Ecto neural progenitor cell (in vitro differentiated cells): ENCODE measurements at places on chromosomes 1 and 21.

GRCh38 chr1:235954306-235955283, 87.9 kb upstream of the LYST start:
- no peak for DNase-seq

DNA sequence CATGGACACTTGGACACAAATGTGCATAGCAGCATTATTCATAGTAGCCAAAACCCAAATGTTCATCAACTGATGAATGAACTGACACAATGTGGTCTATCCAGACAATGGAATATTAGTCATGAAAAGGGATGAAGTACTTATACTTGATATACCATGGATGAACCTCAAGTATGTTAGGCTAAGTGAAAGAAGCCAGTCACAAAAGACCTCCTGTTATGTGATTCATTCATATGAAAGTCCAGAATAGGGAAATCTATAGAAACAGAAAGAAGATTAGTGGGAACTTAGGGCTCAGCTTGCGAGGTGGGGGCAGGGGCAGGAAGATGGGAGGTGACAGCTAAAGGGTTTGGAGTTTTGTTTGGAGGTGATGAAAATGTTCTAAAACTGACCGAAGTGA, 7.4 kb downstream of the KCNE1 start:
- no peak for DNase-seq

DNA sequence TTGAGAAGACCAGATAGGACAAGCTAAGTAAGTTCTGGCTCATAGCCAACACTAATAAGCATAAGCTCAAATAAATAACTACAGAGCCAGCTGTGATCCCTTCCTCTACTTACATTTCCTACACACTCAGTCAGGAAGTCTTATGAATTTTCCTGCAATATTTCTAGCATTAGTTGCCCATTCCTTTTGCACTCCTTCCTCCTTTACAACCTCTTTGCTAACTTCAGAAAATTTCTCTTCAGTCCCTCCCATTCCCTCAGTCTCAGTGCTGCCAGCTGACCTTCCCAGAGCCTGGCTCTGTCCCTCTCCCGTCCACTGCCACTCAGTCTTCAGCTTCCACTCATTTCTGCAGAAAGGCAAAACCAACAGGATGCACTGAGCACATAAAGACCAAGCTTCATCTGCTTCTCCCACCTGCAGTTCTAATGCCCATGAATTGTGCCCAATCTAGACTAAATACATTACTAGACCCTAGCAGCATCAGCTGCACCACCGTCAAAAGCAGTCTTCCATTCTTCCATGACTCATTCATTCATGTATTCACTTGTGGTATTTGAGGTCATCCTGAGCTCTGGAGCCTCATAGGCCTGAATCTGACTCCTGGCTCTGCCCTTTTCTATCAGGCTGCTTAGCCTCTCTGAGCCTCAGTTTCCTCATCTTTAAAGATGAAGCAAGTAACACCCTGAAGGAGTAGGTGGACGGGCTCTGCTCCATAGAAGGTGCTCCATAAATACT, 54.6 kb upstream of the SIPA1L2 start:
- DNase-seq, result no peak

GRCh38 chr1:10631811-10632593, 157.3 kb downstream of the PEX14 start:
- DNase-seq, result no peak

- DNase-seq, result no peak
These were observed 10.2 kb downstream of the YBX1 start for GRCh38 chr1:42692461-42692860.

- no peak for DNase-seq
These were observed 61.4 kb downstream of the GORAB start for GRCh38 chr1:170593173-170594011.

GRCh38 chr1:228964178-228965089, 229.2 kb downstream of the RHOU start:
- no peak for DNase-seq

GRCh38 chr1:118986555-118987467, 1.3 kb downstream of the TBX15 start:
- DNase-seq, result peak; percentile 65

DNA sequence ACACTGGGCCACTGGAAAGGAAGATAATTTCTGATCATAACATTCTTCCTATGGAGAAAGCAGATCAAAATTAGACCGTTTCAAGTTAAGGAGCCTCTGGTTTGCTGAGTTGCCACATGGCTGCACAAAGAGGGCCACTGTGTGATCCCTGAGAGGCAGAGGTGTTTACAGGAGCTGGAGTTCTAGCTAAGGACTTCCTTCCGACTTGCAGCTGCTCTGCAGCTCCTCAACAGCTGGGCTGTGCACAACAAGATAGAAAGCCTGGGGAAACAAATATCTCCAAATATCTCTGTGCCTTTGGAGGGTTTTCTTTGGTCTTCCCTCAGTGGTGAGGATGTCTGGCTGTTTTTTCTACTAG, 26.8 kb downstream of the GADD45A start:
- DNase-seq, result no peak

- DNase-seq, result no peak
These were observed 497.1 kb upstream of the PLXNA2 start for GRCh38 chr1:208741296-208741695.

DNA sequence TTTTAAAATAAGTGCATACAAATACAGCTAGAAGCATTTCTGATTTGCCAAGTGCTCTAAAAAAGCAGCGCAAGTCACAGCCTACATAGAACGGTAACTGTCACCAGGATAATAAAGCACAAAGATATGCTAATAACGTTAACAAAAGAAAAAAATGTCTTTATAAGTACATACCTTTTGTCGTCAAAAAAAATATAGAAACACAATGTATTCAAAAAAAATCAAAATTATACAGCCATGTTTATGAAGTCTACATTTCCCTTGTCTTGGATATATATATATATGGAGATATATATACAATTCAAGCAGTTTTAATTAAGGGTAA, 3.2 kb downstream of the IRF2BP2 start:
- no peak for DNase-seq

- no peak for DNase-seq
These were observed 30.1 kb downstream of the CAMK1G start for GRCh38 chr1:209613400-209614150.

- DNase-seq, result no peak
These were observed 28.6 kb upstream of the DUSP23 start for GRCh38 chr1:159752135-159752580.

DNA sequence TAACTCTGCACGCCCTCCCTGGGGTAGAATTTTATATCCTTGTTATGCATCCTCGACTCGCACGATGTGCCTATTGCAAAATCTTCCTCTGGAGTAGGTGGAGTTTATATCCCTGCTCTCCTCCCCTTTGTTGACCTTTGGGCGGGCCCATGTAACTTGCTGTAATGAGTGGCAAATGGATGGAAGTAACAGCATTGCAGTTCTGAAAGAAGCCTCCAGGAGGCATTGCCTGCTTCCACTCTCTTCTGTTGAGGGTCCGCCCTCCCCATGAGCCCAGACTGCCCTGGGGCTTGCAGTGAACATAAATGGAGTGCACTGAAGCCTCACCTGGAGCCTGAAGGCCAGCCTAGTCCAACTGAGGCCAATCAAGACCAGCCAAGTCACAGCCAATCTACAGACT, 62.2 kb upstream of the GRIK3 start:
- DNase-seq, result no peak

GRCh38 chr1:76998582-76999223, 131.4 kb downstream of the ST6GALNAC5 start:
- no peak for DNase-seq

DNA sequence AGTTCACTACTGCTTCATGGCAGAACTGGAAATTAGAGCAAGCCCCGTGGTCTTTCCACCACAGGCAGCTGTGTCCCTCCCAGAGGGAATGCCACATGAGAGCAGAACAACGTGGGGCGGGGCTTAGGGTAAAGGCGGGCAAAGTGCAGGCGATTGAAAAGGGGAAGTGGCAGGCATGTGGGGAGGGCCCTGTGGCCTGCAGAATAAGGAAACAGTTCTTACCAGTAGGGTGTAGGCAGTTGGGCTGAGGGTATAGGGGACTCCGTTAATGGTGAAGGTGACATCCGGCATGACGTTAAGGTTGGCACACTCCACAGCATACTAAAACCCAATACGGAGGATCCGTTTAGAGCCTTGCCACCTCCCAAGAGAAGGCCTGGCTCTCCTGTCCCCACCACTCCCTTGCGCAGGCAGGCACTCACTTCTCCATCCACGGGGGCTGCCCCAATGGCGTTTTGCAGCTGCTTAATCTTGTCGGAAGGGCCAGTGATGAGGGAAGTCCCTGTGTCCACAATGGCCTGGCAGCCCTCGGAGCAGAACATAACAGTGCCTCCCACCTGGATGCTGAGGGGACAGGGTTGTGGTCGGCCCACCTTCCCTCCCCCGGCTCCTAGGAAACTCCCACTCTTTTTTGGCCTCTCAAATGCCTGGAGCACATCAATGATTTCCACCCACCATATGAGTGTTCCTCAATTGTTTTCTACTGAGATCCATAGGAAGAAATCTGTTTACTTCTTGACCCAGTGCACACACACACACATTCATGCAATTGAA, 9.1 kb upstream of the RAB7B start:
- DNase-seq, result peak; percentile 39

GRCh38 chr1:41652384-41653265, 168.1 kb upstream of the EDN2 start:
- no peak for DNase-seq

DNA sequence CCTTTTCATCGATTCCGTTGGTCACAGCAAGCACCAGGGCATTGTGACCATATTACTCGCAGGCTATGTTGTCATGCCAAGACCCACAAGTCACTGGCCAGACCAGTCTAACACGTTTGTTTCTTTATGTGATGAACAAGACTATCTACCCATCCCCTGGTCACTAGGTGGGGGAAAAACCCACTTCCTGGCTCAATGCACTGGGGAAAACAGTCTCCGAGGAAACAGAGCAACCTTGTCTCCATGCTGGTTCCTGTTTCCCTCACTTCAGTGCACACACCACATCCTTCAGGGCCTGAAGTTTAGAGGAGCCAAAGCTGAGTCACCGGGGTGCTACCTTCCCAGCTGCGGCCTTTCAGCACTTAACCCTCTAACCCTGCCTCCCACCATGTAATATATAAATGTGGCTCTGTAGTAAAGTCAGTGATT, 20.9 kb downstream of the ERICH3 start:
- no peak for DNase-seq

DNA sequence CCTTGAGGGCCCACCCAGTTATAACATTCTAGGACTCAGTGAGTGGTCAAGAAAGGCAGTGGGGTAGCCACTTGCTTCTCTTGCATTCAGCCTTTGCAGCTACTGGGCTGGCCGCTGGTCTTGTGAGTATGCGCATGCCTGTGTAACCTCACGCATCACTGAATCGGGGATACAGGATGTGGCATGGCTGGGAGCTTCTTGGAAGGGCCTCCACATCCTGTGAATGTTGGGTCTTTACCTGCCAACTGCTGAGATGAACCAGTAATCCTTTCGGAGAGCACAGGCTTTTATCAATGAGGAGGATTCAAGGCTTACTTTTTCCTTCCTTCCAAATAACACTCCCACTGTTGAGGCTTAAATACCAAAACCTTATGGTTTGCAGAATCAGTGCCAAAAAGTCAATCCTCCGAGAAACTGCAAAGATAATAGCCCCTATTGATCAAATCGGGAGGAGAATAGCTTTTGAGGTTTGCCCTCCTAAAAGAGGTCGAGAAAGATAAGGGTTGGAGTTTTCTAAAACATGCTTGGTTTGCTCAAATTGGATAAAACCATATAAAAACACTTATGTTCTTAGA, 198.9 kb upstream of the UBE2U start:
- no peak for DNase-seq

- no peak for DNase-seq
These were observed 31.6 kb downstream of the KRTAP20-3 start for GRCh38 chr21:30674312-30674711.

DNA sequence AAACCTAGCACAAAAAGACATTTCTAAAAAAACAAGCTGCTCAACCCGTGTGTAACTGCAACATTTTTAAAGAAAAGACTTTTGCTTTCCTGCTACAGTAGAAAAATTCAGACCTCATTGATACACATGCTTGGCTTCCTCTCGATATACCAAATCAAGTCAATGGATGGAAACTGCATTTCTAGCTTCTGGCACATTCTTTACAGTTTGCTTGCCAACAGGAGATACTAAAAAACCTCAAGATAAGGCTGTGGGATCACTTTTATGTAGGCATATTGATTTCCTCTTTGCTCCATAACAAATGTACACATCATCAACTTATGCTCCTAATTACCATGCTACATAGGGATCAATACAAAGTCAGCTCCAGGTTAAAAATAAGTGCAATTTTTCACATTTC, 178.4 kb downstream of the SIPA1L2 start:
- DNase-seq, result no peak

DNA sequence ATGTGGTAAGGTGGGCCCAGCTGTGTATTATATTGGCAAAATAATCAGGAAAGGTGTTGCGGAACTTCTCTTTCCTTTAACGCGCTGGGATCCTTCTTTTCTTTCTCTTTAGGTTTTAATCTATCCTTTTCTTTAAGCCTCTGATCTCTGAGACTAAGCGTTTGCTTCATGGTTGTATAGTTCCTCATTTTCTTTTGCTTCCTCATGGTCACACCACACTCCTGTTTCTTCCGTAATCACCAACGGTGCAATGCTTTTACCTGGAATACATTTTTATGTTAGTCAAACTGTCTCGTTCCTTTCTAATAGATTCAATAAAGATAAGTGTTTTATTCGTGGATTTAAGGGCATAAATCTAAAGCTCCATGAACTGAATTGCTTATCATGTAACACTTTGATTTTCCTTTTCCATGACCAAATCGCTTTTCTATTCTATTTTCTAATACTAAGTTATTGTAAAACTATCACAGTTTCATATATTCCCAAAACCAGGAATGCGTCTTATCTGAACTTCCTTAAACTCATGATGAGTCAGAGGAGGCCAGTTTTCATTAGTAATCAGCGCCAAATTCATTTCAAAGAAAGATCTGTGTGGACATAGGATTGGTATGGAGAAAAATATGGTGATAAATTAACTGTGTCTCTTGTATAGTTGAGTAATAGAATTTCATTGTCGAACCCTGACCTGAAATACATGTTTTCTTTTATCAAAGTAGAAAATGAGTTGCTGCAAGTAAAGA, 12.2 kb downstream of the SDCCAG8 start:
- DNase-seq, result no peak

DNA sequence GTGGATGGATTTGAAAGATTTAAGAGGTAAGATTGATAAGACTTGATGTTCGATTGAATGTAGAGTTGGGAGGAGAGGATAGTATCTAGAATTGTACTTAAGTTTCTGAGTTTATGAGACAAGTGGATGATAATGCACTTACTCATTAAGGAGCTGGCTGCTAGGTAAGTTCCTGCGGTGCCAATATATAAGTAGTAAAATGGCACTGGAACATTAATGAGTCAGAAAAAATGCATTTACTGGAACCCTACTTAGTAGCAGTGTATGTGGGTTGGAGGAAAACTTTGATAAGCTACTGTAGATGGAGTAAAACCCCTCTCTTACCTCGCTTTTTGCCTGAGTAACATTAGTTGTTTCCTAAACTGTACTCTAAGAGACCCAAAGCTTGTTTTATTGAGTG, 68.2 kb downstream of the ZFYVE9 start:
- DNase-seq, result no peak

GRCh38 chr1:178564086-178564782, 51.3 kb downstream of the TEX35 start:
- no peak for DNase-seq
